ENCODE measurements at places on chromosomes 1 and 21.

DNA sequence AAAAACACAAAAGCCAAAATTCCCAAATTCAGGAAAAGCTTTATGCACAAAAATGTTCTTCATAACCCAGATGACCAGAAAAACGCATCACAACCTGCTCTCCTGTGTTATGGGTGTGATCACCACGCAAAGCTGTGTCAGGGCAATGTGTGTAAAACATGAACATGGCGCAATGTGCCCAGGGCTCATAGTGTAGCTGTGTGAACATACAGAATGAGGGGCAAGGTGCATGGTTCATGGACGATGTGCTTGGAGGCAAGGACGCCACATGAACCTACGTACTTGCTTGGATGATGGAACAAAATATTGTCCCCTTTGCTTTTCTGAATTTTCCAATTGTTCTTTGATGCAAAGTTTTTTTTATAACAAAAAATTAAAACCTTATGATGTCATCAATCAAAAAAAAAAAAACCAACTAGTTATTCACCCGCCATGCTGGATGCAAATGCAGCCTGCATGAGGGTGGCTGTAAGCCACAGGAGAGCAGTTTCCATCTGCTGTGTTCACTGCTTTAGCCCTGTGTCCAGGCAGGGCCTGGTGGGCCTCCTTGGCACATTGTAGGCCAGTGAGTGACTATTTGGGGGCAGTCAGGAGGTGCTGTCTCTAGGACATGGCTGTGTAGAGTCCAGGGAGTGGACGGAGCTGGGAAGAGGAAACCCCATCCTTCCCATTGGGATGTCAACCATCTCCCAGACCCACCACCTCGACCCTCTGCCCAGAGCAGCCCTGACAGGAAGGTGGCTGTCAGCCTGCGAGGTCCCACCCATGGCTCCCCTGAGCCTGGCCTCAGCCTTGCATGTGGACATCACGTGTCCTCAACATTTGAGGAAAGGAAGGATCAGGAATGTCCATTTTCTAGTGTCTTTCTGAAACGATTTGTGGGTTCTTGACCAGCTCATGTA is 13.6 kb downstream of the KRTAP10-1 start:
- DNase-seq, result peak; percentile 4

DNA sequence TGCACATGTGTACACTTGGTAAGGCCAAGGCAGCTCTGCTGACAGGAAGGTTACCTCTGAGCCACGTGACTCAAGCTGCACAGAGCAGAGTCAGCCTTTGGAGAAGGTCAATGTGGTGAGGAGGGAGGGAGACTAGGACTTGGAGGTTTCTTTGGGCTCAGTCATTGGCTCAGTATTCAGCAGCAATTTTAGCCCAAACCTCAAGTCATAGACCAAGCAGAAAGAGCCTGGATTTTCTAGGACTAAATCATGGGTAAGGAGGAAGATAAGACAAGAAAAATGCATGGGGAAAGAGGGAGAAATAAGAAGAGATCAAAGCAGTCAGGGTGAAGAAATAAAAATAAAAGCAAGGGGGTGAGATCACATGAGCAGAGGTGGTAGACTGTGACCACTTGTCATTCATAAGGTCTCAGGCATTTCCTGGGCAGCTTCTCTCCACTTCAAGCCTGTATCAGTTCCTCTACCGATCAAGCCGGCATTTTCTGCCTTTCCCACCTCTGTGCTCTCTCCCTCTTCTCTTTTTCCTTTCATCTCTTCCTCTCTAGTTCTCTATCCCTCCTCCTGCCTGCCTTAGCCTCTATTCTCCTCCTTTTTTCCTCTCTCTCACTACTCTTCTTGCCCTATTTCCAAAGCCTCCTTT is 51.7 kb upstream of the DUSP10 start:
- no peak for DNase-seq

GRCh38 chr21:39048064-39048463 is 135.2 kb downstream of the PSMG1 start:
- DNase-seq, result peak; percentile 60

DNA sequence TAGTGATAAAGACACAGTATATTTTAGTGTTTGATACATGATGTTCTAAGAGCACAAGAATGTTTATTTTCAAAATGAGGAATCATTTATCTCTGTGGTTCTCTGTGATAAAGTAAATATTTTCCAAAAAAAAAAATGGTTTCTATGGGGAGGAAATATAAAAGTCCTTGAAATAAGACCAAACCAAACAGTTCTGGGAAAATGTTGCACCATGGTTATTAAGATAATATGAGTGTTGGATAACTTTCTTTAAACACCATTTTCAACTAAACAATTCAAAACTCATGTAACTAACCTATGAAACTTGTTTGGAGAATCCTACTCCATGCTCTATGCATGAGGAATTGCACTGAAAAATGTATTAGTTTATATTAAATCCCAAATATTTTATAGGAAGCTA is 184.6 kb downstream of the KCNT2 start:
- DNase-seq, result no peak

- DNase-seq, result no peak
Observed at GRCh38 chr1:212410231-212410820, 4.4 kb downstream of the PACC1 start.

GRCh38 chr1:89466307-89466930 is 58.2 kb upstream of the LRRC8B start:
- DNase-seq, result no peak

DNA sequence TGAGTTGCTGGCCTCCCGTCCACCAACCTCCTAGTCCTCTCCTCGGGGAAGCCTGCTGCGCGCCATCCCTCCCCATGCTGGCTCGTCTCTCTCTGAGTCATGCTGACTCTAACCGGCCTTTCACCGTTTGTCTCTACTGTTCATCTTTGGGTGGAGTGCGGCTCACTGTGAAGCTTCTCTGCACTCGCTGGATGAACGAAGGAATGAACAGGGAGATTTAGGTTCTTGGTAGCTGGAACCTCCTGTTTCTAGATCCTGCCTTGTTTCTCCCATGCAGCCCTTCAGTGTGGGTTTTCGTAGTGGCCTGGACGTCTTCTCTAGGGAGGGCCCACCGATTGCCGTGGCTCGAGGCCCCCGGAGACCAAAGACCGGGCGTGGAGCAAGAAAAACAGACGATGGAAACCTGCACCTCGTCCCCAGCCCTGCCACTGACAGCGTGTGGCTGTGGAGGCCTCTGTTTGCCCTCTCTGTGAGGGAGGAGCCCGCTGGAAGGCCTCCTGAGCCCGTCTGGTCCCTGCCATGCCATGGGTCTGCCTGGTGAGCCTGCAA is 227.6 kb upstream of the C1orf174 start:
- DNase-seq, result no peak

DNA sequence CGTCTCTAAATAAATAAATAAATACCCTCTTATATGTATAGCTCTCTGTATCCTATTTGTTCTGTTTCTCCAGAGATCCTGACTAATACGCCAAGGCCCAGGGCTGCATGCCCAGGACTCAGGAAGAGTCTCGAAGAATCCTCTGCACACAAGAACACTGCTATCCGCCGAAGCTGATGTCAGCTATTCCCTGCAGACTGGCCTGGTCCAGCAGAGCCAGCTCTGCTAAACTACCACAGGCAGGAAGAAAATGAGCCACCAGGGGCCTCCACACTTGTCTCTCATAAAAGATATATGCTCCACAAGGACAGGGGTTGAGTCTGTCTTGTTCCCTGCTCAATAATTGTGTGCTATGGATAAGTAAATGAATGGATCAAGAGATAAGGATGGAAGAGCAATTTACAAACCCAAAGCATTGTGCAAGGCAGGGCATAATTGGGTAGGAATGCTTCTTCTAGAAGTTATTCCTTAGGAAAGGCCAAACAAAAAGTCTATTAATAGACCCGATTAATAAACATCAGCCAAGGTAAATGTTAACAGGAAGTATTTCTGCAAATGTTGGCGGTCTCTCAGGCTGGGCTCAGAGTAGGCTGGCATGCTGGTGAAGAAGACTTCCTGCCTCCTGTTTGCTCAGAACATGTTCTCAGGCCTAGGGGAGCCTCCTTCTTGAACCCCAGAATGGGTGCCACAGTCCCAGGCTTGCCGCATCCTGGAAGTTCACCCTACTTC is 26.3 kb upstream of the MAN1C1 start:
- peak; percentile 60 for DNase-seq

DNA sequence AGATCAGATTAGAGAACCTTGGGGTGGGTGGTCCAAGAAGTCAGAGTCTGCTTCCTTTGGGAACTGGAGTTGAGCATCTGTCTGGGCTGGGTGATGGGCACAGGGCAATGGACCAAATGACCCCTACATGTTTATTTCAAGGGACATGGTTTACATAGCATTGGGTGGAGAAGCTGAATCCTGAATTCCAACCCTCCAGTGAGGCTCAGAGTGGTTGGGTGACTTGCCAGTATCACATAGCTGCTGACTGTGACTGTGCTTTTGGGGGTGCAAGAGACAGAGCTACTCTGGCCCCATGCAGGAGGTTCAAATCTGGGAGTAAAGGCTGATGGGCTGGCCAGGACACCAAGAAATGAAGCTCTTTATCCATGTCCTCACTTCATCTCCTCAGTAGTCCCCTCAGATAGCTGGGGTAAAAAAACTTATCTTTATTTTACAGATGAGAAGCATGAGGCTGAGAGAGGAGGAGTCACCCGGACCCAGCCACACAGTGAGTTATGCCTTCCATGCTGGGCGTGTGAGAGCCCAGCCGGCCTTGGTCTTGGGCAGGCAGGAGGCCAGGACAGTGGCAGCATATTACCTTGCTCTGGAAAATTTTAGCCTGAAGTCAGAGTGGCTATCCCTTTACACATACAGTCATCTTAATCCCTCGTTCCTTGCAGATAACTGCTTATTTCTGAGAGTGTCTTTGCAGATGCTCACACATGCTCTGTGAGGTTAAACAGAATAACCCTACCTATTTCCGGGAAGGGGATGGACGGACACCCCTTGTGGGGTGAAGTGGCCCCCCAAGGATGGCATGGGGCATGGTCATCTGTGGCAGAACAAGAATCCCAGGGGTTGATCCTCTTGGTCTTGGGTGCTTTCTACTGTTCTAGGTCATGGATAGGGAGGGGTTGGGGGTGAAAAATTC is 2.8 kb upstream of the SERINC2 start:
- no peak for DNase-seq

GRCh38 chr1:207455183-207455754 is 1.1 kb downstream of the CR2 start:
- no peak for DNase-seq

All from glutamatergic neuron (in vitro differentiated cells).